ENCODE measurements at places on chromosomes 2 and 18.

- no peak for DNase-seq
These were observed 371.8 kb upstream of the HS6ST1 start for GRCh38 chr2:128690431-128690830.

- DNase-seq: no peak
These were observed 75.6 kb downstream of the C1QL2 start for GRCh38 chr2:119082821-119083400.

DNA sequence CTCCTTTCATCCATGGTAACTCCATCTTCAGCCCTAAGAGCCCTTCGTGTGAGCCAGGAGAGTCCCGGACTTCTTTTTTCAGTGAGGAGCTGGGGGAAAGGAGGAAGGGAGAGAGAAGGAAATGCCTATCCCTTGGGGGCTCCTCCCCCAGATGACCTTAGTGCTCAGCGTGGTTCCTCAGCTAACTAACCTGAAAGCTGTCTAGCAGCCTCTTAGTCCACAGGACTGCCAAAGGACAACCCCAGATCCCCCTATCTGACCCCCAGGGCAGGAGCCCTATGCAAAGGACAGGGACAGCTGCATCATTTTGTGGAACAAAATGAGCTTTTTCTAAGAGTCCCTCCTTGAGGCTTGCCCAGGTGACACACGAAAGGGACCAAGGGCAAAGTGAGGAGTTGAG, 7.9 kb downstream of the SPR start:
- no peak for DNase-seq

DNA sequence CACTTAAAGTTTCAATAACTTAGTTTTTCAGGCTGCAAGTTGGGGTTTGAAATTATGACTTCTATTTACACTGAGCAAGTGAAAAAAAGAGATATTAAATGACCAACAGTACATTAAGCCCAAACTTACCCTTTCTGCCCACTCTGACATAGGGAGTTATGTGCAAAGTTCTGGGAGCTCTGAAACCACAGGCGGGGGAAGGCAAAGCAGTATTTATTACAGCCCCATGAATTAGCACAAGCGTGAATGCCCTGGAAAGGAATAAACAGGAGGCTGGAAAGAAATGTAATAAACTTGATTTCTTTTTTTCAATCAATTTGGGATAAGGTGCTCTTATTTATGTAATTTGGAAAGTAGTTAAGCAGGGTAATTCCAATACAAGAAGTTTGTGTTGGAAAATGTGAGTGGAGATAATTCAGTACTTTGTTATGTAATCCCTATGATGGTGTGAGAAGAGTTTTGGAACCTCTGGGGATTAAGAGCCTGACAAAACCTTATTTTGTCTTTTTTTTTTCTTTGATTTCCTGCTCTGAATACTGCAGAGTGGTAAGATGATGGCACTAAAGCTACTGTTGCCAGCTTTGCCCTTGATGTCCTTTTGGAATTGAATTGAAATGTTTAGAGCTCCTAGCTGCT, 351.5 kb downstream of the ARHGAP15 start:
- DNase-seq: no peak

DNA sequence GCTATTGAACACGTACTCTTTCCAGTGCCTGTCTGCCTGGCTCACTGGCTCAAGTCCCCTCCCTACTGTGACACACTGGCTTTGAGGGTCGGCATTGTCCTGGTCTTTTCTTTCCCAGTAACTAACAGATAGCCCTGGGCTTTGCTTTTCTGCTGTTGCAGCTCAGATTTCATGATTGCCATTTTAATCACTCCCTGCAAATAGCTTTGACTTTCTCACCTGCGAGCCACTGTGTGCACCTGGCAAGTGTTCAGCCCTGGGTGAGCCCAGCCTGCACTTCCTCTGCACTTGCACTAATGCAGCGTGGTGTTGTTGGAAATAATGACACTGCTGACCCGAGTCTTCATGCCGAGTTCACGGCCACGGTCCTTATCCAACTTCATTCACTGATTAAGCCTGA, 52.9 kb downstream of the DCDC2C start:
- peak; percentile 33 for DNase-seq

DNA sequence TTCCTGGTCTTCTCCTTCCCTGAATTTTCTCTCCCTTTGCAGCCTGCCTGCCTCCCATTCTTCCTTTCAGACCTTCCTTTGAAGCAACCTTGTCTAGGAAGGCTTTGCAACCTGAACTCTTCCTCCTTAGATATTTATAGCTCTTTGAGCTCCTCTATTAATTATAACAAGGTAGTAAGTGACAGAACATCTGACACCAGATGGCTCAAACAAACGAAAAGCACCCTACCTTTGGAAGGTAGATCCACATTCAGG, 57.2 kb upstream of the SLC1A4 start:
- no peak for DNase-seq

GRCh38 chr2:237754182-237754581, 44.4 kb upstream of the RBM44 start:
- no peak for DNase-seq

DNA sequence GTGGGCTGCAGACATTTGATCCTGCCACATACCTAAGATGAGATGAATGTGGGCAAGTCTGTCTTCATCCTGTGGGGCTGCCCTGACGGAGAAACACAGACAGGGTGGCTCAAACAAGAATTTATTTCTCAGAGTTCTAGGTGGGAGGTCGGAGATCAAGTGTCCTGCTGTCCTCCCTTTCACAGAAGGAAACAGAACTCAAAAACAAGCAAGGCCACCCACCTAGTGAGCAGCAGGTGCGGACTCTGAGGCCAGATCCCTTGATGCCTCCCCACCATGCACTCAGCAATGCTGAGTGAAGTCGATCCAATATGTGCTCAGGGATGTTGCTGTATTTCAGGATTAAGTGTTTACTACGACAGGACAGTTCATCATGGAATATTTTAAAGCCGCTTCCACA, 63.0 kb upstream of the SNTG2 start:
- peak; percentile 31 for DNase-seq

GRCh38 chr18:58535340-58536201, 93.3 kb downstream of the ALPK2 start:
- DNase-seq: no peak

- peak; percentile 48 for DNase-seq
These were observed 38.3 kb upstream of the IL1R1 start for GRCh38 chr2:102103992-102104871.

DNA sequence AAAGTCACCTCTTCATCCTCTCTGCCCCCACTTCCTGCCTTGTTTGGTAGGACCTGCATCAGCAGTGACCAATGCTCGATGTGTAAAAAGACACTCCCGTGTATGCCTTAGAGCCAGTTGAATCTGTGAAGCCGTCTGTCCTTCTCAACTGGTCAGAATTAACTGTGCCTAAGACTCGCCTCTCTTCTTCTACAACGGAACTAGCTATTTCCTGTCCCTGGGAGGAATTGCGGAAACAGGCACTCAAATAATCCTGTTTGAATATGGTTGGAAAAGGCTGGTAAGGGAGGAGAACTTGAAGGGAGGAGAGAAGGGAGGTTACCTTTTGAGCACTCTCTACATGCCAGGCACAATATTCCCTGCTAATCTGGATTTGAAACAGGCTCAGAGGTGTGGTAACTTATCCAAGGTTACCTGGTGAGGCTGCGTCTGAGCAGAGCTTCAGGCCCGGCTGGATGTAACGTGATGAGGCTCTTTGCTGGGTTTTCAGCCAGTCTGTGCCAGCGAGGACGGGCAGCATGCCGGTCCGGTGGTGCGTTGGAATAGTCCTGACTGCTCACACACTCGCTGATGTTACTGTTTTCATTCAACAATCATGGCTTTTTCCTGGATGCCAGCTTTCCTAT, 127.0 kb downstream of the FAM168B start:
- no peak for DNase-seq
